ENCODE measurements at places on chromosomes 5 and 9.

DNA sequence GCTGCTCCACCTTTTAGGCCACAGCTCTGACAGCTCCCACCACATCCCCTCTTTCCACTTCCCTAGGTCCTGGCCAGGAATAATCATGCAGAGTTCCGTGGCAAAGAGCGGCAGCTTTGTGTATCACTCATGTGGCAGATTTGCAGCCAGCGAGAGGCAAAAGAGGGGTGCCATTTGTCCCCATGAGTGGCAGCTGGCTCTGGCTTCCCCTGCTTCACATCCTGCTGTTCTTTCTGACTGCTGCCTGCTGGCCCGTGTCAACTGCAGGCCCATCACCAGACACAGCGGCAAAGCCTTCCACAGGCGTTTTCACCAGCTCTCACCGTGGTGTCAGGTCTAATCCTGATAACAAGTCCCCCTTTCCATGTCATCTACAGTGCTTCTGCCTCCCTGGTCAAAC is 430.6 kb upstream of the DAP start:
- DNase-seq: no peak

- no peak for DNase-seq
These were observed 117.5 kb downstream of the TENT4A start for GRCh38 chr5:6830643-6831239.

DNA sequence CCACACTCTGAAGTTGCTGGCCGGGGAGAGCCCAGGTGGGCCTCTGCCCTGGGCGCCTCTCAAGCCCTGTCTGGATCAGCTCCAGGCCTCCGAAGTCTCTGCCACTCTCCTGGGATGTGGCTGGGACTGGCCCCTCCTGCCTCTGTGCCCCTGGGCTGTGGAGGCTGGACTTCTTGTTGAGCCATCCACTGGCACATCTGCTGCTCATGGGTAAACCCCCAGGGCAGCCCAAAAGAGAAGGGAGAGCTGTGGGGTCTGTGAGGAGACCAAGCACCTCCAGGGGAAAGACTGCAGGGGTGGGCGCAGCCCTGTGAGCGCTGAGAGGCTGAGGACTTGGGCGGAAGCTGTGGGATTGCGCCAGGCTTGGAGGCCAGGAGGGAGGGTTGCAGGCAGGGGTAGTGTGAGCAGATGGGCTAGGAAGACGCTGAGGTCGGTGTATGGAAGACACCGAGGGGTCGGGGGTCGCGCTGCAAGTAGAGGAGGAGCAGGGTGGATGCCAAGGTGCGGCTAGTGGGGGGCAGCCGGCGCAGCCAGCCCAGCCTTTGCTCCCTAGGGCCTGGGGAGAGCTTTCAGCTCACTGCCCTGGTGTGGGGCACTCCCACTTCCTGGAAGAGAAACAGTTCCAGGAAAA is 118.1 kb downstream of the WNK2 start:
- DNase-seq: peak; percentile 38

DNA sequence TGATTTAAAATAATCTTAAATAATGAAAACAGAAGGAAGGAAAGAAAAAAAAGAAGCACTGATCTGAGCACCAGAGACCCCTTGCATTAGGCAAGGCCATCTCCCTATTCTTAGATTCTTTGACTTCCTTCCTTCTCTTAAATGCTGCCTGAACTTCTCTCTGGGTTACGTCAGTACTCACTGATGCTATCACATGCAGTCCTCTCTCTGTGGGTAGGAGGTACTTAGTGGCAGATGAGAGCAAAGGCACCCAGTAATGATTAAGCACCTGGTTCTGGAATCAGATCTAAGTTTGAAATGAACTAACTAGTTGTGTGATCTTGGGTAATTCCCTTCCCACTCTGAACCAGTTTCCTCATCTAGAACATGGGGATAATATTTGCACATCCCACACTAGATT is 110.3 kb upstream of the TBC1D2 start:
- no peak for DNase-seq

GRCh38 chr5:1564824-1565736 is 41.3 kb upstream of the LPCAT1 start:
- peak; percentile 42 for DNase-seq

- DNase-seq: no peak
These were observed 127.0 kb downstream of the GNA14 start for GRCh38 chr9:77521091-77521490.

- DNase-seq: no peak
These were observed 74.5 kb downstream of the PTCD2 start for GRCh38 chr5:72394688-72395087.

GRCh38 chr5:141413540-141414069 is 818 bp downstream of the PCDHGA10 start:
- DNase-seq: no peak

DNA sequence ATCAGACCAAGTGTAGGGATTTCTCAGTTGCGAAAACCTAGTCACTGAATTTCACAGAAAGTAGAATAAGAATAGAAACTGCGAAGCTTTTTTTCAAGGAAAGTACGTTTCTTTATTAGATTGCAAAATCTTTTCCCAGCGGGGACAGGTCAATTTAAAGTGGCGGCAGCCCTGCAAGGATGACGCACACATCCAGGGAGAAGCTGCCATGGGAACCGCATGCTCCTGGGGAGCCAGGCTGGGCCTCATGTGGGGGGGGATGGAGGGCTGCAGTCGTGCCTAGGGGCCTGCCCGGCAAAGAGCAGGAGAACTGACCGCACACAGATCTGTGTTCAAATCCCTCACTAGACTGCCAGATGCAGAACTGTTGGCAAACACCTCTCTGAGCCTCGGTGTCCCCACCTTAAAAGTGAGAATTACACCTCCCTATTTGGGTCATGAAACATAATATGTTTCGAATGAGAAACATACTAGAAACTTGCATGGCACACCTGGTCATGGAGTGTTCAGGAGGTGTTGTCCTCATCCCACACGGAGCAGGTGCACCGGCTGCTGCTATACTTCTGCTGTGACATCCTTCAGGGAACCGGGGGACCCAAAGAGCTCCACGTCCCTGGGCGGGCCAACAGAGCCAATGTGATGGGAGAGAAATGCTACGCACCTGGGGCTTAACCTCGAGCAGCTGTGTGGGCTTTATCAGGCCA is 127.8 kb upstream of the PHYKPL start:
- DNase-seq: no peak

GRCh38 chr5:142811866-142812557 is 41.8 kb downstream of the ARHGAP26 start:
- DNase-seq: no peak

GRCh38 chr5:471750-472058 is 28.7 kb downstream of the EXOC3 start:
- no peak for DNase-seq

GRCh38 chr9:15300218-15300617 is 6.8 kb downstream of the TTC39B start:
- peak; percentile 28 for DNase-seq

- no peak for DNase-seq
These were observed 1020.0 kb upstream of the ARRDC3 start for GRCh38 chr5:92402956-92403702.

- DNase-seq: no peak
These were observed 169.4 kb downstream of the MAPKAP1 start for GRCh38 chr9:125537442-125538091.

GRCh38 chr9:94135222-94135621 is 51.0 kb downstream of the PTPDC1 start:
- no peak for DNase-seq

GRCh38 chr5:167802755-167803431 is 488.6 kb upstream of the WWC1 start:
- peak; percentile 92 for DNase-seq

DNA sequence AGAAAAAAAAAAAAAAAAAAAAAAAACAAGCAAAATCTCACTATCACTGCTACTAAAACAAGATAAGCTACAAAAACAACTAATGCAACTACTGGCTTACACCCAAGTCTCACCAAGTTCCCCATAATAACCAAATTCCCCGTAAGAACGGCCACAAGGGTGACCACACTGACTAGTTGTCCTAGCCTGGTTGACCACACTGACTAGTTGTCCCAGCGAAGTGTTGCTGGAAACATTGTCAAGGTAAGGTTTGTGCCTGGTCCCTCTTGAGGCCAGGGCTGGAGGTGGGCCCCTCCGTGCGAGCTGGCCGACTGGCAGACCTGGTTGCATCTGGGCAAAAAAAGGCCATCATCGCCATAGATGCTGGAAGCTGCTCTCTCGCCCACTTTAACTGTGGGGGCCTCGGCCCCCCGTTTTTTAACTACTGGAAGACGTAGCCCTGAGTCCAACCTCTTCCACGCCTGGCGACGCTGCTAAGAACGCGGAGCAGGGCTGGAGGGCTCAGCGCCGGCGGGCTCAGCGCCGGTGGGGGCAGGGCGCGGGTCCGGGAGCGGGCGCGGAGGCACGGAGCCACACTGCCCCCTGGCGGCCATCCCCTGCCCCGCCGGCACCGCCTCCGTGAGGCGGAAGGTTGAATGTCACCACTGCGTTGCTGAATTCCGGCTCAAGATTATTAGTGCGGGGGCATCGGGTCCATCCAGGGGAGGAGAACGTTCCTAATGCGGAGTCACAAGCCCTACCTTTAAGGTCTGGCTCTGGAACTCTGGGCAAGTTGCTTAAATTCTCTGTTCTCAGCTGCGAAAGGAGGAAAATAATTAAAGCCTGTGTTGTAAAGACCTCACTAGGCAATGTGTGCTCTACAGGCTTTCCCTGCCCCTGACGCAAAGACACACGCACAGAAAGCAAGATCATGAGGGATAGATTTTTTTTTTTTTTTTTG is 84.0 kb downstream of the HSD17B3 start:
- DNase-seq: peak; percentile 86

DNA sequence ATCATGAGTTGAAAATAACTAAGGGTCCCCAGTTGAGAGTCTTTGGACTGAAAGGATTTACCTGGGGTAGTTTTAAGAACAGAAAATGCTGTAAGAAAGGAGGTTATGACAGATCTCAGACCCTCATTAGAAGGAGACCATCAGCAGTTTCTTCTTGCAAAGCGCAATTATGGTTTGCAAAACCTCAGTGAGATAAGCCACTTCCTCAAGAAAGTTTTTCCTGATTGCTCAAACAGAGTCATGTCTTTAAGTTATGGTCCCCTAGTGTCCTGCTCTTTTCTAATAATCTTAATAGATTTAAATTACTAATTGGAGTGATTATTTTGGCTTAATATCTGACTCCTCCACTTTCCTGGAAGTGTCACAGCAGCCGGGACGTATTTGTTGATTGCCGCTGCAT is 293.2 kb upstream of the KLF4 start:
- no peak for DNase-seq

- peak; percentile 80 for DNase-seq
These were observed 39.6 kb upstream of the SAP30L start for GRCh38 chr5:154406231-154406630.

GRCh38 chr5:73266176-73266738 is 93.3 kb downstream of the TMEM174 start:
- no peak for DNase-seq

GRCh38 chr5:148827723-148828122 is 1.3 kb downstream of the ADRB2 start:
- no peak for DNase-seq

GRCh38 chr5:54577937-54578653 is 60.5 kb downstream of the SNX18 start:
- no peak for DNase-seq

- no peak for DNase-seq
These were observed 80.3 kb downstream of the VCAN start for GRCh38 chr5:83551821-83552220.

- no peak for DNase-seq
These were observed 44.2 kb downstream of the PSMB7 start for GRCh38 chr9:124370896-124371582.

DNA sequence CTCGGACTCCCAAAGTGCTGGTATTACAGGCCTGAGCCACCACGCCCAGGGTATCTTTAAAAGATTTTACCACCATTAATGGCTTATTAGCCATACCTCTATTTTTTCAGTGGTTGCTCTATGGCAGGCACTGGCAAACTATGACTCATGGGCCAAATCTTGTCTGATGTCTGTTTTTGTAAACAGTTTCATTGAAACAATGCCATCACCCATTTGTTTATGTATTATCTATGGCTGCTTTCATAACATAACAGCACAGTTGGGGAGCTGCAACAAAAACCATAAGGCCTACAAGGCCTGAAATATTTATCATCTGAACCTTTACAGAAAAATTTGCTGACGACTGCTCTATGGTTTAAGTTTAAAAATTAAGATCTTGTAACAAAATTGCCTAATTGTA is 66.8 kb downstream of the SLC38A9 start:
- no peak for DNase-seq

DNA sequence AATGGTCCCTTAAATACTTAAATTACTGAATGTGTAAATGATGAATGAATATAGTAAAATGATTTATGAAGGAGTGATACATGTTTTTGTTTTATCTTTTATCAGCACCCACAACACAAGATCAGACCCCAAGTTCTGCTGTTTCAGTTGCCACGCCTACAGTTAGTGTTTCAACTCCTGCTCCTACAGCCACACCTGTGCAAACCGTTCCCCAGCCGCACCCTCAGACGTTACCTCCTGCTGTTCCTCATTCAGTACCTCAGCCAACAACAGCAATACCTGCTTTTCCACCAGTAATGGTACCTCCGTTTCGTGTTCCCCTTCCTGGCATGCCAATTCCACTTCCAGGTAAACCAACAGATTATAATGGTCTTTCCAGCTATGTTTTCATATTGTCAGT is 16.3 kb downstream of the TCERG1 start:
- no peak for DNase-seq

DNA sequence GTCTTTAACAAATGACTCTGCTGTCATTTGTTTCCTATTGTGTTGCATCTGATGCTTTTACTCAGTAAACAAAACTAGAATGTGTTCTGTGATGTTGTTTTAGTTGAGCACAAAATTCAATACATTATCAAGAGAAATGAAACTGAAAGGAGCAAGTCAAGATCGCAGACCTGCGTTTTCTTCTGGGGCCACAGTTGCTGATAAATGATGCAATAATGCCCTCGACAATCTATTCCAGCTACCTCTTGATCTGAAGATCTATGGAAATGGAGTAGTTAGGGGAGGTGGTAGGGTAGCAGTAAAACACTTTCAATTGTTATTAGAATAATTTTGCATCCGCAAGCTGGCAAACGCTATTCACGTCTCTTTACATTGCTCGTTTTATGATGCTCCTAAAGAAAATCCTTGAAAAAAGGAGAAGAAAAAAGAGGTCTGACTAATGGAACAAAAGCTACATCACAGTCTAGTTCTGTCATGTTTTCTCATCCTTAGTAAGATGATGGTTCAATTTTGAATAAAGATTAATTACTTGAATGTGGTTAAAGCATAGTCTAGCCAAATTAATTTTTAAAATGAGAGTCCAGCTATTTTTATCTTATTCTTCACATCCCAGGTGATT is 1.6 kb downstream of the ZNF366 start:
- no peak for DNase-seq

All from islet precursor cell (in vitro differentiated cells).